ENCODE measurements at places on chromosomes 12 and 14.

GRCh38 chr12:6843118-6843902 lies 2.6 kb downstream of the GNB3 start:
- no peak for DNase-seq

DNA sequence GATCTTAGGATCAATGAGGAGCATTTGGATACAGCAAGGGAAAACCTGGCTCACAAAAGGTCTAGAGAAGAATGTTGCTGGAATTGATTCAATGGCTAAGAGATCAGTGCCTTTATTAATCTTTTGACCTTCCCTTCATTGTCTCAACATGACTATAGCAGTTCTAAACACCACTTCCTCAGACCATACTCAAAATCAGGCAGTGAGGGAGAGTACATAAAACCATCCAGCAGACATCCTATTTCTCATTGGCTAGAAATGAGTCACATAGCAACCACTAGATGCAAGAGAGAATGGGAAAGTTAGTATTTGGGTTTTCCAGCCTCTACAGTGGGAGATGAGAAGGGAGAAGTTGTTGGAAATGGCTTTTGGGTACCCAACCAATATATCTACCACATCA lies 151.4 kb upstream of the NUDT4 start:
- DNase-seq, result no peak

DNA sequence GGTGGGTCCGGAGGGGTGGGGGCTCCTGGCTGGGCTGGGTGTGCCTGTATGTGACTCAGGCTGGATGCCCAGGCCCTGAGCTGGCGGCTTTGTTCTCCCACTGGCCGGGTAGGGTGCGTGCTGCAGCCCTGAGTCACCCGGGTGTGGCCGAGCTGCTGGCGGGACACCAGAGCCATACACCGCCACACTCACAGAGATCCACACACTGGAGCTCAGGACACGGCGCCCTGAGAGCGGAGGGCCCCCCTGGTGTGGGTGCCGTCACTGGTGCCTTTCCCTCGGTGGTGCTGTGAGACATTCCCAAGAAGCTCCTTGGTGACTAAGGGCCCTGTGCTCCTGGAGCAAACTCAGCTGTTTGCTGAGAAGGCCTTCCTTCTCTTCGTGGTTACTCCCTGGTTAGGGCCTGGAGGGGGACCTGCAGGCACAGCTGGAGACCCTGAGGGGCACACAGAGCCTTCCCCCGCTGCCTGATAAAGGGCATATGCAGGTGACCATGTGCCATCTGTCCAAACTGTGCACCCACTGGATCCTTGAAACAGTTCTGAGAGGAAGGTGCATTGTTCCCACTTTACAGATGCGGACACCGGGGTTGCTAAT lies 44.3 kb downstream of the KRT80 start:
- peak; percentile 73 for DNase-seq

GRCh38 chr12:53976172-53976822 lies 1.5 kb upstream of the HOTAIR start:
- DNase-seq, result no peak

Data from hematopoietic multipotent progenitor cell treated with erythropoietin and hydrocortisone succinate and interleukin-3 and kit ligand, for 17 days (in vitro differentiated cells).